ENCODE measurements at places on chromosomes 1 and 21.

- DNase-seq, result no peak
These were observed 190.7 kb upstream of the RUNX1 start for GRCh38 chr21:35239811-35240219.

- DNase-seq, result peak; percentile 47
These were observed 27.1 kb downstream of the ZBTB17 start for GRCh38 chr1:15948595-15949452.

- no peak for DNase-seq
These were observed 548.6 kb downstream of the LTN1 start for GRCh38 chr21:28444111-28444510.

DNA sequence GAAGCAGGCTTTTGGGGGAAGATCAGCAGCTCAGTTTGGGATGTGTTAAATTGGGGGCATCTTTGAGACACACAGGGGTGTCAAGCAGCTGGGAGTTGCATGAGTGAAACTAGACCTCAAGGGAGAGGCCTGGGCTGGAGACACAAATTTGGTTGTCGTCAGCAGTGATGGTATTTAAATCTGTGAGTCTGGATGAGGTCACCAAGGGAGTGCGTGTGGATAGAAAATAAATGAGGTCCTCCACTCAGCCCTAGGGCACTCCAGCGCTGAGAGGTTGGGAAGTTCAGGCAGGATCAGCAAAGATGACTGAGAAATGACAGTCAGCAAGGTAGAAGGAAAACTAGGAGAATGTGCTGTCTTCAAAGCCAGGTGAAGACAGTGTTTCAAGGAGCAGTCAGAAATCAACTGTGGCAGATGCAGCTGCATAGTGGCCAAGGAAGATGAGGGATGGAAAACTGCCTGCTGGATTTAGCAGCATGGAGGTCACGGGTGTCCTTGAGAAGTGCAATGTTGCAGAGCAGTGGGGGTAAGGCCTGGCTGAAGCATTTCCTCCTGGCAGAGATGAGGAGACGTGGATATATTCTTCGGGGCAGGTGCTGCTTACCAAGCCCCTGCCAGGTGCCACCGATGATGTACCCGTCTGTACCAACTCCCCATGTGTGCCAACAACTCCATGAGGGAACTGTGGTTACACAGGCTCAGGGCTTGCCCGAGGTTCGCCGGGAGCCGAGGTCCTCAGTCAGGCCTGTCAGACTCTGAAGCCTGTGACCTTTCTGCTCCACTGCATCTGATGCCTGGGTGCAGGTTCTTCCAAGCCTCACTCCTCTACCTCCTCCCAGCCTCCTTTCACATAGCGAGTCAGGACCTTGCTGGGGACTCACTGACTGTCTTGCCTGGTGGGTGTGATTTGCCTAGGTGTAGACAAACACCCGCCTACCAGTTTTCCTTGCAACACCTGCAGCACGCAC lies 11.3 kb downstream of the MAP7D1 start:
- no peak for DNase-seq

DNA sequence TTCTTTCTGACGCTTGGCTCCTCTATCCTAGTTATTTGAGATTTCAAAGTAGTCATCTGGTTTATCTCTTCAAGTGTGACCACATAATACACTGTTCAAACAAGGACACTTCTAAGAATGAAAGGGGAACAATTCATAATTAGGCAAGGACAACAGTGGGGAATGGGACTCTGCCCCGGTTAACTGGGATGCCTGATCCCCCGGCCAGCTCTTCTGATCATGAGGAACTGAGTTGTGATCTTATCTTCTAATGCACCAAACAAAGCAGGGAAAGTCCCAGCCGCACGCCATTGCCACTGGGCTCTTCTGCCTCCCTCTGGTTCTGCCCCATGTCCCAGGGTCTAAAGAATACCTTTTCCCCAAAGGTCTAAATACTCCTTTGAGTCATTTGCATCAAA lies 158.2 kb upstream of the IRF2BP2 start:
- DNase-seq, result no peak

DNA sequence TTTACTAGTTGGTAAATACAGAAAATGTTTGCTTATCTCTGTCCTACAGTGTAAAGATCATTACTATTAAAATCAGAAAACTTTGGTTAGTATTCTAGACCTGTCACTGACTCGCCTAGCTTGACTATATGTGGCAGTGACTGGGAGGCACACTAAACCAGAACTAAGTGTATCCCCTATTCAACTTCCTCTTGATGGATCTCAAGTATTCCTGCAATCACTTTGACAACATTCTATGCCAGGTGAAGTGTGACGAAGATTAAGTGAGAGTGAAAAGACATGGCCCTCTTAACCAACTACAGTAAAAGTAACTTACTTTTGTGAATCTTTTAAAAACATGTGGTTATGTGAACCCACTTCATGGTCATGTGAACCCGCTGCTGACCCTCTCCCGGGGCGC lies 223.0 kb upstream of the ADAMTS5 start:
- no peak for DNase-seq

GRCh38 chr1:43722810-43723209 lies 15.5 kb downstream of the ST3GAL3 start:
- DNase-seq, result no peak

GRCh38 chr1:217687511-217687910 lies 56.4 kb downstream of the SPATA17 start:
- no peak for DNase-seq

GRCh38 chr1:241990040-241990439 lies 8.9 kb downstream of the MAP1LC3C start:
- no peak for DNase-seq

DNA sequence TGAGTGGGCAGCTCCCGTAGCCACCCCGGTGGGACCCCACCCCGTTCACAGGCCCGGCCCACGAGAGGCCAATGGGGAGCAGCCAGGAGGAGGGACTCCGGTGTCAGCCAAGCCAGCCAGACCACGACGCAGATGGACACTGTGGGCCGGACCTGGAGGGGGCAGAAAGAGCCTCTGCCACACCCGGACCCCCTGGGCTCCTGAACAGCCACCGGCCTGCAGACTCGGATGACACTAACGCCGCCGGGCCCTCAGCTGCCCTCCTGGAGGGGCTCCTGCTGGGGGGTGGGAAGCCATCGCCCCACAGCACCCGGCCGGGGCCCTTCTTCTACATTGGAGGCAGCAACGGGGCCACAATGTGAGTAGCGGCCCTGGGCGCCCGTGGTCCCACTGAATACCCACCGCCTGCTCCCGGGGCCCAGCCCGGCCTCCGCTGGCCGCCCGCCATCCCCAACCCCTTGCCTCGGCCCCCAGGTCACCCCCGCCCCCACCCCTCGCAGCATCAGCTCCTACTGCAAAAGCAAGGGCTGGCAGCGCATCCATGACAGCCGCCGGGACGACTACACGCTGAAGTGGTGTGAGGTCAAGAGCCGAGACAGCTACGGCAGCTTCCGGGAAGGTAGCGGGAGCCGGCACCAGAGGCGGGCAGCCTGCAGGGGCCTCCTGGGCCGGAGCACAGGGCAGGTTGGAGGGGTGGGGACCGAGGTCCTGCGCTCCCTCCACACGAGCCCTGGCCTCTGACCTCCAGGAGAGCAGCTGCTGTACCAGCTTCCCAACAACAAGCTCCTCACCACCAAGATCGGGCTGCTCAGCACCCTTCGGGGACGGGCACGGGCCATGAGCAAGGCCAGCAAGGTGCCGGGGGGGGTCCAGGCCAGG lies 6.5 kb downstream of the TTLL10 start:
- no peak for DNase-seq

- no peak for DNase-seq
These were observed 2.0 kb upstream of the MTARC1 start for GRCh38 chr1:220784751-220785150.

DNA sequence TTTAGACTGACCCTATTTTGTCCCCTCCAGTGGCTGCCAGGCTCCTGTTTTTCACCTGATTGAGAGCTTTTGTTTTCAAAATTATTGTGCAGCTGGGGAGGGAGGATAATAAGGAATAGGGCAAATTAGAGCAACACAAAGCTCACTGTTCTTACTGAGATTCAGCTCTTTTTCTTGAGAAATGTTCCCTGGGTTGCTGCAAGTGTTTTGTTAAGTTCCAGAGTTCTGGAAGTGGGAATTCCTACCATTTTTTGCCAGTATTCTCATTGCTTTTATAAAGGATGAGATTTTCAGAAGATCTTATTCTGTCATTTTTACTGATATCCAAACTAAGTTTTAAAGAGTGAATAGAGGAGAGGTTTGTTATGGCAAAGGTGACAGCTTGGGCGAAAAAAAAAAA lies 417.7 kb downstream of the SIPA1L2 start:
- DNase-seq, result no peak

DNA sequence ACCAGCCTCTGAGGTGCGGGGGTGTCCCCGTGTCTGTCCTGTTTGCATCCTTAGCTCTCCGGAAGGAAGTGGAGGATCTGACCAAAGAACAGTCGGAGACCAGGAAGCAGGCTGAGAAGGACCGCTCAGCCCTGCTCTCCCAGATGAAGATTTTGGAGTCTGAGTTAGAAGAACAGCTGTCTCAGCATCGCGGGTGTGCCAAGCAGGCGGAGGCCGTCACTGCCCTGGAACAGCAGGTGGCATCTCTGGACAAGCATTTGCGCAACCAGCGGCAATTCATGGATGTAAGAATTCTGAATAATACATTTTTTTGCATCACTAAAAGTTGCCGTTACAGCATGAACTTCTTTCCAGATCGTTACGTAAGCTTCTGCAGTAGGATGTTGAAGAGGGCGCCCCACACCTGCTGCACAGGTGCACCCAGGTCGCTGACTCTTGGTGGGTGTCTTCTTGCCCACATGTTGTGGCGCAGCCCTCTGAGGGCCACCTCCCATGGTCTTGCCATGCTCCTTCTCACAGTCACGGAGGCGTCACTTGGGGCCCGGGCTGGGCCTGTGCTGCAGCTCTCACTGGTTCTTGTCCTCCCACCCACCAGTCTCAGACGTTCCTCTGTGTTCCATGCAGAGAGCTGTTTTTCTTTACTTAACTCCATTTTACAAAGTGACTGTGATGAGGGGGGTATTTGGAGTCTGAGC lies 61.3 kb upstream of the DIP2A start:
- DNase-seq, result no peak

GRCh38 chr1:57791497-57791896 lies 367.6 kb upstream of the DAB1 start:
- no peak for DNase-seq

DNA sequence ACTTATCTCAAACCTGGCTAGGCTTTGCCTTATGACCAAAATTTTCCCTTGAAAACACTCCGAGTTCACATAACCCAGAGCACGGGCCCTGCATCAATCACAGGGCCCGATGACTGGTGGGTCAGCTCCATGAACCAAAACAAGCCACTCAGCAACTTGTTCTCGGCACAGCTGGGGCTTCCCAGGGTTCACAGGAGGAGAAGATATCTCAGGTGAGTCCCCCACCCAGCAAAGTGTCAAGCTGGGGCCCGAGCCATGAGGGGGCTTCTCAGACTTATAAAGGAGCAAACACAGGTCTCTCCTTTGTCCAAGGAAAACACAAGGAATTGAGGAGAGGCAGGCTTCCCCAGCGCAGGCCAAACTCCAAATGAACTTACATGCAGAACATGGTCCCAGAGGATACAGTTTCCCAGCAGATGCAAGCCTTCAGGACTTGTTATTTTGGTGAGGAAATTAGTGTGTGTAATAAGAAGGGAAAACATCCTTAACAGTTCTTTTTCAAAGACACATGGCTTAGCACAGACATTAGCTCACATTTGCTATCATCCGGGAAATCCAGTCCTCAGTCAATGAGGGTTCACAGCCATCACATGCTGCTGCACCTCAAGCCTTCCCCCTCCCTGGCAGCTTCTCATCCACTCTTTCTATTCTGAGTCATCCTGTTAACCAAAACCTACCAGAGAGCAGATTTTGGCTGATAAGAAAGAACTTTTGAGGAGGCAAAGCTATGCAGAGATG lies 98.1 kb upstream of the NFIA start:
- DNase-seq, result peak; percentile 43

- no peak for DNase-seq
These were observed 156.4 kb upstream of the COL6A1 start for GRCh38 chr21:45825219-45825618.

GRCh38 chr1:201666645-201667044 lies 127.7 kb downstream of the NAV1 start:
- DNase-seq, result no peak

DNA sequence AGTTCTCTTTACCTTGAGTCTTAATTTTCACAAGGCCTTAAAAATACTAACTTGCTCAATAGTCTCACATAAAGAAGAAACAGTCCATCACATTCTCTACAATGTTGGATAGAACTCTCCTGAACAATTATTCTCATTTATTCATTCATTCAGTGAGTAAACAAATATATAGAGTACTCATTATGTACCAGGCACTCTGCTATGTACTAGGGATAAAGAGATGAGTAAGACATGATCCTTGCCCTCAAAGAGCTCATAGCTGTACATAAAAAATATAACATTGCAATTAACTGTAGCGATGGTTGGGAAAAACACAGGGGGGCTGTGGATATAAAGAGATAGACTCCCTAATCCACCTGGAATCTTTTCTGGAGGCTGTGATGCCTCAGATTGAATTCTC lies 586.9 kb upstream of the BEND5 start:
- no peak for DNase-seq

- DNase-seq, result no peak
These were observed 17.1 kb downstream of the TNFRSF8 start for GRCh38 chr1:12080156-12080555.

DNA sequence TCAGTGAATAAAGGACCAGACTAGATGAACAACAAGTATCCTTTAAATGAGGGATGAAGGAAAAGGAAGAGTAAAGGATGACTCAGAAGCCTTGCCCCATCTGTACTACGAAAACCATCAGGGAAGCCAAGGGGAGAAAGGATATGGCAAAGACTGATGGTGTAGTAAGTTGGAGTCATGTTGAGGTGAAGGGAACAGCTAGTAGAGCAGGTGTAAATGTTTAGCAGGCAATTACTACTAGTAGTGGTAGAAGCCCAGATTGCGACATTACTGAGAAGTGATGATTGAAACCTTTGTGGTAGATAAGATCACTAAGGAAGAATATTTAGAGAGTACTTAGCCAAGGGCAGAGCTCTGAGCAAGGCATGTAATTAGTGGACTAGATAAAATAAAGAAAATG lies 84.0 kb downstream of the PHTF1 start:
- DNase-seq, result peak; percentile 52

DNA sequence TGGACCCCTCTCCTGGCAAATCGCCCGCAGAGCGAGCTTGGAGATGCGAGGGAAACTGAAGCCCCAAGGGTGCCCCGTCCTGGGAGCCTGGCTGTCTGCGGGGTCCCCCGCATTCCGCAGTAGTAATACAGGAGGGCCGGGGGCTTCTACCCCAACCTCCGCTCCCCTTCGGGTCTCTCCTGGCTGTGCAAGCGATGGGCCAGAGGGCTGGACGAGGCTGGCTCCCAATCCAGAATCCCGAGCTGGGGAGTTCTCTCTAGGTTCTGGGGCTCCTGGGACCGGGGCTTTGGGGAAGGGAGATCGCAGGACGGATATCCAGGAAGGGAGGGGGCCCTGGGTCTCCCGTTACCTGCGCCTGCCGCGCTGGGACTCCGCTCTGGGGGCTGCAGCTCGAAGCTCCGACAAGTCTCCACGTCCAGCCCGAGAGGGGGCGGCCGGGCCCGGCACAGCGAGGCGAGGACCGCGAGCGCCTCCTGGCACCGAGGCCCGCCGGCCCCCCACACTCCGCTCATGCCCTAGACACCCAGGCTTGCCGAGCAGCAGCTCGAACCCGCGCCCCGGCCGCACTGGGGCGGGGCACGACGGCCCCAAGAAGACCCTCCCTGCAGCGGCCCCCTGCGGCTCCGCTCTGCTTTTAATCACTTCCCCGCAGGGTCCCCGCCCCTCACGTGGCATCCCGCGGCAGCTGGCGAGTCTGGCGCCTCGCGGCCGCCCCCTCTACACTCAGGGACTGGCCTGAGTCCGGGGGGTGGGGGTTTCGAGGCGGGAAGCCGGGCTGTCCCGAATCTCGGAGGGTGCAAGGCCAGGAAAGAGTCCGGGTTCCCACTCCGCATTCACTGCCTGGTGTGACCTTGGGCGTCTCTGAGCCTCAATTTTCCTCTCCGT lies at the start of gene SYT6:
SYT6 (minus strand) TSS at position 609 of the 885 bp plus-strand sequence; CDS start at position 512, 97 bp downstream.
- no peak for DNase-seq

- peak; percentile 51 for DNase-seq
These were observed 14.8 kb downstream of the MGST3 start for GRCh38 chr1:165645654-165646366.

All from activated CD4-positive, alpha-beta T cell treated with anti-CD3 and anti-CD28 coated beads, Interleukin-2, amount 50 U/mL, for 16 hours (primary cell).